Pancreas (tissue), 10 donors: ENCODE measurements at places on chromosomes 2 and 18. TPM values are rescaled to one million over a fixed set of nuclear protein-coding genes. Genes with fewer than 3 reads are reported as not detected.

The FAM110C gene
- polyA plus RNA-seq, result 22.4 TPM

The CXCR1 gene
- polyA plus RNA-seq, result 0.08 TPM

The RGPD3 gene
- 0.16 TPM for polyA plus RNA-seq

The COL4A3 gene
- polyA plus RNA-seq, result 3.2 TPM

The IL1A gene
- 0.05 TPM for polyA plus RNA-seq

The SPEG gene
- 33.3 TPM for polyA plus RNA-seq

The TMEM163 gene
- 25.2 TPM for polyA plus RNA-seq

The OR6B2 gene
- polyA plus RNA-seq, result not detected

DNA sequence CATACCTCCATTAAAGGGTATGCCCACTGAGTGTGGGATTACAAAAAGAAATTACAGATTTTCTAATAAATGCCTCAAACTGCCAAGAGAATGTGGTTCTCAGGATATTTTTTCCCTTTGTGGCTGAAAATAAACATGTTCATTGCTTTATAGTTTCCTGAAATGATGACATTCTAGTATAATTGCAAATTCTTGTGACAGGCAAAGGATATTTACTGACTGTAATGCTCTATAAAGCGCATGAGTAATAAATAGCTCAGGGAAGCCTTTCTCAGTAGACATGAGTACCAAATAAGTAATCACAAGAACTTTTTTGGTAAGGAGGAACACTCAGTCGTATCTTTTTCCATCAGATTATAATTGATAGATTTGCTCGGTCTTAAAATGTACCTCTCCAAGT is 72.3 kb downstream of the FTCDNL1 start:
- no peak for DNase-seq

GRCh38 chr2:143355870-143356269 is 226.7 kb downstream of the ARHGAP15 start:
- DNase-seq, result no peak

GRCh38 chr2:146916914-146917313 is 927.9 kb upstream of the ACVR2A start:
- DNase-seq, result no peak

- DNase-seq, result no peak
Observed at GRCh38 chr2:165536851-165537499, 67.5 kb downstream of the CSRNP3 start.

DNA sequence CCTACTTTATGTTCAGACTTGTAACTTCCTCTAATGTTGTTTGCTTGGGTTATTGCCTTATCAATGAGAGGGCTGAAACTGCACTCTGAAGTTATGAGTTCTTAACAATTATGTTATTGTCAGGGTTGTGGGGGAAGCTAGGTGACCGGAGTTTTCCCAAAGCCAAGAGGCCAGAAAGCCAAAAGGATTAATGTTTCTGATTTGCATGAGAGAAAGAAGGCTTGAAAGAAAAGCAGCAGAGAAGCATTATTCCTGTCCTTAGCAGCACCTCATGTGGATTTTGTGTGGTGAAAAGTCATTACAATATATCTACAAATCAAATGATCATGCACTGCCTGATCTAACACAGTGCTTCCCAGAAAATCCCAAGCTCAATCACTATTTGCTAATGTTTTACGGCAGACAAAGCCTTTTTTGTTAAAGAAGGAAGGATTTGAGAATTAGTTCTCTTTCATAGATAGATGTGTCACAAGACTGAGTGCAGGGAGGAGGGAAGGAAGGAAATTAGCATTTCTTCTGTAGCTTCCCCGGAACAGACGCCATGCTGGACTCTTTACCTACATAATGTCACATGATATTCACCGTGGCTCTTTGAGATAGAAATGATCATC is 203.2 kb downstream of the ALK start:
- no peak for DNase-seq

GRCh38 chr2:109194620-109194937 is 65.6 kb downstream of the SH3RF3 start:
- no peak for DNase-seq

DNA sequence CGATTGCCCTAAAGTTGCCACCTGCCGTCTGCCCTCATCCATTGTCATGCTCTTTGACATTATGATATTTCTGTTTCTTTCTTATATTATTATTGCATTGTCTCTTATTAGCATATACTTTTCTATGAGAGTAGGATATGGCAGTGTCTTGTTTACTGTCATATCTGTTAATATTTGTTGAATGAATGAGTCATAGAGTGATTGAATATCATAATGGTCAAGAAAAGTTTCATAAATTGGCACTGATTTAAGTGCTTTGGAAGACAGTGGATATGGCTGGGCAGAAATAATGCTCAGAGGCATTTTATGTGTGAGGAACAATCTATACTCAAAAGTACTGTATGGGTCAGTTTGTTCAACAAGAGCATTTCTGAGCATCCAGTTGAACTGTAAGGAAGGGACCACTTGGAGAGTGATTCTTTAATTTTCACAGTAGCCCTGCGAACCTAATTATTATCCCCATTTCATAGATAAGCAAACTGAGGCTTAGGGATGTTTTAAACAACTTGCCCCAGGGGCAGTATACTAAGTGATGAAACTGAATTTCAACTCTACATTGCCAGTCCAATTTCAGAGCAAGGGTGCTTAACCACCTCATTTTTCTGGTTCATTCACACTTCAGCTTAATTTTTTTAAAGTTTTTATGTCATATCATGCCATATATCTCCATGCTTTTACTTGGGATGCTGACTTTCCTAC is 175.5 kb upstream of the FOSL2 start:
- DNase-seq, result no peak

DNA sequence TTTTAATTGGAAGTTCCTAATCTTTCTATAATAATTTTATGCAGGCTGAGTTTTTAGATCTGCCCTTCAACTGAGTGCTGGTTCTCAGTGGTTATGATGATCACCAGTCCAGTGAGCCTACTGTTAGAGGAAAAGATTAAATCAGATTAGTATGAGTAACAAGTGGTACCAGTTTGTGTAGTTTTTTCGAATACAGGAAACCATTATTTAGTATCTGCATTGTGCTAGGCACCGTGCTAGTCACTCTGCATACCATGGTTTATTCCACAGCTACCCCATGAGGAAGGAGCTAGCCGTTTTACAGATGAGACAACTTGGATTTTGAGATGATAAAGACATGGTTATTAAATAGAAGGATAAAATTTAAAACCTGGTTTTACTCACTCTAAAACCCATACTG is 6.1 kb downstream of the PSMD1 start:
- no peak for DNase-seq

DNA sequence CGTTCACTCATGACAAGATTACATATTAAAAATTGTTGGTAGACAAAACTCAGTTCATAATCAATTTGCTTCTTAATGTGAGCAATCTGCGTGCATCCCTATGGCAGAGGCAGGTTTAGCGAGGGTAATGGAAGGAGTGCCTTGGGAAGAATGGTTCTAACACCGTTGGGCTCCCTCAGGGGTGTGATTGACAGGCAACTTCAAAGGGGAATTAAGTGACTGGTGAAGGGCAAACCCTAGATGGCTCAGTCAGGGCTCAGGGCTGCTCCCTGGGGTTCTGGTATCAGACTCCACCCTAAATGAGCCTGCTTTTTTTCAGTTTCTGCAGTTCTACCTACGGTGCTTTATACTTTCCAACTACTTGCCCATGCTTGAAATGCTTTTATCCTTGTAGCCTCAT is 419.5 kb upstream of the CELF4 start:
- DNase-seq, result no peak
